ENCODE measurements at places on chromosomes 2 and 18. TPM values are rescaled to one million over a fixed set of nuclear protein-coding genes. Genes with fewer than 3 reads are reported as not detected.
A peak's percentile ranks its signal among the peaks of the same experiment; 100 is the strongest.

Gene TFPI
- 0.44 TPM for total RNA-seq

Gene UGT1A8
- not detected for total RNA-seq

DNA sequence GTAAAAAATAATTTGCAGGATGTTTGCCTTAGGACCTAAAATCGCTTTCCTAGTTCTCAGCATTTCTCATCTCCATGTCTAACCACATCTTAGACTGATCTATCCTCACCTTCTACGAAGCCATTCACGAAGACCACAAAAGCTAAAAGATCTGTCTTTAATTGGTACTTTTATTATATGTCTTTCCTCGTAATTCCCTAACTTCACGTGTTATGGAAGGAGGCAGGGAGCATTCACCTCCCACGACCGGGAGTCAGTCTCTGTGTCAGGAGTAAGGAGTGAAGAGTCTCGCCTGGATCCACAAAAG lies 1.6 kb downstream of the DLGAP1 start:
- no peak for ATAC-seq

DNA sequence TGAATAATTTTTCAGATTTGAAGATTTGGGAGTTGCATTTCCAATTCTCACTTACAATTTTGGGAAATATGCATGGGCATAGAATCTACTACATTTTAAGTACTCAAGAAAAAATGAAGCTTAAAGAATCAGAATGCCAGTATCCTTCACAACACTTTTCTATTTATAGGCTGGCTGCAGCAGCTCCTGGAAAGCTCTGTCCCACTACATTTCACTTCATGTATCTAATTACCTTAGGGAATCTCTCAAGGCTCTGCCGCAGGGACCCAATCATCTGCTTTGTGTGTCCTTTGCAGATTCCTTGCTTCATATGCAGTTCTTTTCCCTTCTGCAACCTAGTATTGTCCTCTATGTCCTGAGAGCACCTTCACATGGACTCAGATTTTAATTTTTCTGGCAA lies 102.9 kb downstream of the NUP35 start:
- ATAC-seq, result no peak

GRCh38 chr18:79559436-79559835 lies 120.2 kb upstream of the CTDP1 start:
- no peak for ATAC-seq

DNA sequence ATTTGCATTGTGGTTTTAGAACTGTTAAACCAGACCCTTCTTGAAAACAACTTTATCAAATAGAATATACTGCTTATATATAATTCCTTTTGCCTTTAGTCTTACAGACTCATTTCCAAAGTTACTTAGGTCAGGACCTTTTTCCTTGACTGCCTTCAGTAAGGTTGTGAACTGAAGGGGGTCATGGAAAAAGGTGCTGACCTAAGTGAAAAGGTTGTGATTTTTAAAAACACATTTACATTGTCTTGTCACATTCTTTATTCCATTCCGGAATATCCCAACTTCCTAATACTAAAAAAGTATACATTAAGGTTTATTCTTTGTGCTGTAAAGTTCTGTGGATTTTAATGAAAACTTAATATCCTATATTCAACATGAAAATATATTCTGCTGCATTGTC lies 581.4 kb downstream of the SOCS6 start:
- ATAC-seq, result no peak

GRCh38 chr2:203656522-203657287 lies 49.7 kb upstream of the CD28 start:
- ATAC-seq, result peak; percentile 96

GRCh38 chr2:69576880-69577279 lies 66.7 kb downstream of the AAK1 start:
- ATAC-seq, result peak; percentile 62
